ENCODE measurements at places on chromosomes 5 and 9. TPM values are rescaled to one million over a fixed set of nuclear protein-coding genes. Genes with fewer than 3 reads are reported as not detected.

STOML2 gene
- total RNA-seq = 210 TPM

IFNA21 gene
- total RNA-seq = not detected

CDH9 gene
- total RNA-seq = 0.31 TPM

ANKRD18B gene
- 6.4 TPM for total RNA-seq

CKMT2 gene
- 8.2 TPM for total RNA-seq

C6 gene
- total RNA-seq = not detected

TMC1 gene
- total RNA-seq = 0.54 TPM

GFPT2 gene
- 120 TPM for total RNA-seq

TMEM252 gene
- total RNA-seq = not detected

LRRC19 gene
- total RNA-seq = not detected

SPINK7 gene
- not detected for total RNA-seq

GLIPR2 gene
- 5.1 TPM for total RNA-seq

LHX3 gene
- not detected for total RNA-seq

IL3 gene
- total RNA-seq = not detected

FOXD4L6 gene
- total RNA-seq = 0.21 TPM

All from GM23338 (cell line).